MG63 (cell line): ENCODE measurements at places on chromosomes 11 and 22. TPM values are rescaled to one million over a fixed set of nuclear protein-coding genes. Genes with fewer than 3 reads are reported as not detected.

DNA sequence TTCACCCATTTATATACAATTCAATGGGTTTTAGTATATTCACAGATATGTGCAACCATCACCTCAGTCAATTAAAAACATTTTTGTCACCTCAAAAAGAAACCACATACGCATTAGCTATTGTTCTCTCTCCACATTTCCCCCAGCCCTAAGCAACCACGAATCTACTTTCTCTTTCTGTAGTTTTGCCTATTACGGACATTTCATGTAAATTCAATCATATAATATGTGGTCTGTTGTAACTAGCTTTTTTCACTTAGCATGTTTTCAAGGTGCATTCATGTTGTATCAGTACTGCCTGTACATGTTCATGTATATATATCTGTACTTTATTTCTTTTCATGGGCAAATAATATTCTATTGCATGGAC lies 104.7 kb upstream of the RRM1 start:
- DNase-seq: no peak

DNA sequence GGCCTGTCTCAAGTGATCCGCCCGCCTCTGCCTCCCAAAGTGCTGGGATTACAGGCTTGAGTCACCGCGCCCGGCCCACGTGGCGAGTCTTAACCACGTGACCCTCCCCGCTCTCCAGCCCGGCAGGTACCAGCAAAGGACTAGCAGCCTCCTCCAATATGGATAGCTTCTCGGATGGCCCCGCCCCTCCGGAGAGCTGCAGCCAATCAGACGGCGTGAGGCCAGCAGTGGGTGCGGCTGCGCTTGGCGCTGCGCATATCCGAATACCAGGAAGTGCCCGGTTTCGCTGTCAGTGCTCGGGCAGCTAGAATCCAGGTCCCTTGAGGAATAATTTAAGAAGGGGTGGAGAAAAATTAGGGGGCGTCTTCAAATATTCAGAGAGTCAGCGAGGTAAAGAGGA lies 14.7 kb upstream of the PISD start:
- peak; percentile 95 for DNase-seq

GRCh38 chr11:123725995-123726655 lies 15.3 kb downstream of the ZNF202 start:
- no peak for DNase-seq

DNA sequence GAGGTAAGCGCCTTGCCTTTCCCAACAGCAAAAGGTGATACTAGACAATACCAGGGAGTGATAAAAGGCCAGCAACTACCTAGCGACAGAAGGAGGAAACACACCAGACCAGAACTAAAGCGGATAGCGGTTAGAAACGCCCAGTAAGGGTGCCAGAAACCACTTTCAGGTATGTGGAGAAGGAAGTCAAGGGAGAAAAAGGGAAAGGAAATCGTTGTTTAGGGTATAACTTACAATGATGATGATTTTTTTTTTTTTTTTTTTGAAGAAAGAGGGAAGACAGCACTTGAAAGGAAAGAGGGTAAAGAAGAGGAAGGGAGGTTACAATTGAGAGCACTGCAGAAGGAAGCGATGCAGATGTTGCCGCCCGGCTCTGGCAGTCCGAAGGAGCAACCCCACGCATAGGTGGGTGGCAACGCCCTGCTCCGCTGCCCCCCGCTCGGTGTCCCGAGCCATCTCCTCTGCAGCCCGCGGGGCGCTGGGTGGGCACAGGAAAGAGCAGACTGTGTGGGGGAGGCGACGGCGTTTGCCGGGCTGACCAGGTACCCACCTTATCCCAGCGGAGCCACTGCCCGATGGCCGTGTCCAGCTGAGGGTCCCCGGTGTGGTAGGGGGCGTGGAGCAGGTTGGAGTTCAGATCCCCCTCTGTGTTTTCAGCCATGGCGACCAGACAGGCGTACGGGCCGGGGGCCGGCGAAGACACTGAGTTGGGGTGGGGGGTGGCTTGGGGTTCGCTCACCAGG lies 561 bp downstream of the PGM2L1 start:
- no peak for DNase-seq

- no peak for DNase-seq
Observed at GRCh38 chr11:3671334-3672254, at the start of gene CHRNA10. CHRNA10 (minus strand) TSS chr11:3671384; CDS start chr11:3671312, 72 bp downstream.

DNA sequence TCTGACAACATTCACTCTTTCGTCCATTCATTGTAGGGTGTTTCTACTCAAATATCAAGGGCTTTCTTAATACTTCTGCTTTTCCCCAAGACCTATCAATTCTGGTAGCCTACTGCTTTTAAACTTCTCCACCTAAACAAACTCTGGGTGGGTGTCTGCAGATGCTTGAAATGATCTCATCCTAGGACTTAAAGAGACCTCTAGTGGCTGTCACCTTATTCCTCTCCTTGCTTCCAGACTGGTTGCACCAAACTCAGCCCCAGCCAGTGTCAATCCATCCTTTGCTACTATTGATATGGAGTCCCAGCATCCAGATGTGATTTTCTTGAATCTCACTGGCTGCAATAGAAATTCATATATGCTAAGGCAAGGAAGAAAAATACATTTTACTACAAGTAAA lies 274.7 kb downstream of the NXPE2 start:
- DNase-seq: no peak

GRCh38 chr22:38868886-38869381 lies 3.1 kb downstream of the CBX6 start:
- peak; percentile 70 for DNase-seq

Gene OR52N4
- total RNA-seq: not detected in 2 replicates

DNA sequence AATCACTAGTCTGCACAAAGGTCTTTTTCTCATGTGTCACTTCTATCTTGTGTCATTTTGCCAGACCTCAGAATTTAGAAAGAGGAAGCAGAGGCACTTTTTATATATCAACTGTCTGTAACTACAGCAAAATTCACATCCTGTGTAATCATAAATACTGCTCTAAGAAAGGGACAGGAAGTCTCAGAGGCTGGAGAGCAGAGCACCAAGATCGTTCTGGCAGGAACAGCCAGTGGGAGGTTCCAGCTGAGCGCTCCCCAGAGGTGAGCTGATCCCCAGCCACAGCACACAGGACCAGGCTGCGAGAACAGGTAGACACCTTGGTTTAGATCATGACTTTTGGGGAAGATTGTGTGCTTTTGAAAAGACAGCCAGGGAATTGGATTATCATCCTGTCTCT lies at the start of gene MS4A7:
MS4A7 (plus strand) TSS at position 179 of the 400 bp plus-strand sequence. CDS start 4,610 bp downstream, outside the sequence.
- DNase-seq: no peak

DNA sequence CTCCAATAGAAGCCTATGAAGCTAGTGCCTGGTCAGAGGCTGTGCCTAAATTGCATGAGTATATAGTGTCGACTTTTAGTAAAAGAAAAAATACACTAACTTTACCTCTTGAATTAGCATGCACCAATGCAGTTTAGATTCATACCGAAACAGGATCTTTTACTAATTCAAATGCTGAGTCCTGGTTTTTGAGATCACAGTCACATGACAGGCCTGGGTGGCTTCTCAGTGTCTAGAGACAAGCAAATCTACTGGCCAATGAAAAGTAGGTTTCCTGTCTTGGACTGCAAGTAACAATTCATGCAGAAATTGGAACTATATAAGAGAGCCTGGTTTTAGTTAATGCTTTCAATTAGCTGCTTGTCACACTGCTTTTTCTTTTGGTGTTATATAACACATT lies 7.2 kb downstream of the ARHGEF12 start:
- DNase-seq: no peak

- no peak for DNase-seq
Observed at GRCh38 chr11:9530901-9531625, 42.4 kb upstream of the WEE1 start.

DNA sequence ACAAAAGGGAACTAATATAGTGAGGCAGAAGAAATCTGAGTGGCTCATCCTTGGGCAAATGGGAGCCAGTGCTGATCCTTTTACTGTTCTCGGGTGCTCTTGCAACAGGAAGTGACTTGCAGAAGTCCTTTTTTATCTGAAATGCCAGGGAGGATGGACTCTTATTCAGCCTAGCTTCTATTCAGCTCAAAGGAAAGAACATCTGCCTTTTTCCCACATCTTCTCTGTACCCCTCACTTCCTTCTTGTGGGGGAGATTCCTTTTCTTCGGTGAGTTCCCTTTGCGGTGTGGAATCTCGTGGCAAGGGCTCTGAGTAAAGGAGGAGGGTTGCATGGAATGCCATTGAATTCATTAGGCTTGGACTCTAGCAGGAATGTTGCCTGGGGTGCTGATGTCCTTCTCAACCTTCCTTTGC lies 76.2 kb downstream of the ZBTB16 start:
- no peak for DNase-seq

DNA sequence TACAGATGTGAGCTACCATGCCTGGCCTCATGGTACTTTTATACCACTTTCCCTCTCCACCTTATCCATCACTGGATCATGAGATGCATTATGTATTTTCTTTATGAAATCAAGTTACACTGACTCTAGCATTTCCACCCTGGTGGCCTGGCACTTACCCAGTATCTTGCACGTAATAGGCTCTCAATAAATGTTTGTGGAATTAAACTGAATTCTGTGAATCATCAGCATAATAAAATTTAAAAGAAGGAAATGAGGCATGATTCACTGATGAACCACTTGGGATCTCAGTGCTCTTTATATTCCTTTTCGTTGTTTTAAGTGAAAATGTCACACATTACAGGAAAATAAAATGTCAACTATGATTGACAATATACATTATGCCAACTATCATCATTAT lies 25.1 kb downstream of the ADM start:
- peak; percentile 86 for DNase-seq

DNA sequence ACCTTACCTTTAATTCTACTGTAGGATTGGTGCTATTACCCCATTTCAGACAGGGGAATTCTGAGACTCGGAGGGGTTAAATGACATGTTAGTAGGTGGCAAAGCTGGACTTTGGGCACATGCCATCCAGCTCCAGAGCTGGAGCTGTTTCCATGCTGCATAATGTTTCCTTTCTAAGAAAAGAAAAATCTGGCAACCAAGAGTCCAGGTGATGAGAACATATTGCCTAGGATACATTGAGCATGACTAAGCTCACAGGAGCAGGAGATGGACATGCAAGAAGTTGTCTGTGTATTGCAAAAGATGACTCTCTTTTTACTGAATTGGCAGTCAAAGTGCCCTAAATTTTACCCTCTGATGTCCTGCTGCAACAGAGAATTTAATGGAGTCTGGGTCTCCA lies 150.8 kb upstream of the SYT13 start:
- no peak for DNase-seq

- DNase-seq: no peak
Observed at GRCh38 chr22:29860006-29860766, 22.1 kb upstream of the ASCC2 start.

DNA sequence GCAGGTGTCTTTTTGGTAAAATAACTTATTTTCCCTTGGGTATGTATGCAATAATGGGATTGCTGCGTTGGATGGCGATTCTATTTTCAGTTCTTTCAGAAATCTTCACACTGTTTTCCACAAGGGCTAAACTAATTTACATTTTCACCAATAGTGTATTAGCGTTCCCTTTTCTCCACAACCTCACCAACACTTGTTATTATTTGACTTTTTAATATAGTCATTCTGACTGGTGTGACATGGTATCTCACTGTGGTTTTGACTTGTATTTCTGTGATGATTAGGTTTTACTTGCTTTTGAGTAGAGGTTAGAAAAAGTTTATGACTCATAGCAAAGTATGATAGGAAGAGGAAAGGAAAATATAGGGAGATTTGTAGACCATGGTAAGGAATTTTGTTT lies 92.3 kb downstream of the DLG2 start:
- no peak for DNase-seq
